ENCODE measurements at places on chromosomes 12 and 14. TPM values are rescaled to one million over a fixed set of nuclear protein-coding genes. Genes with fewer than 3 reads are reported as not detected.

FGD4 gene
- total RNA-seq: 31.6 TPM

RHOF gene
- 33.8 TPM for total RNA-seq

REP15 gene
- 2.3 TPM for total RNA-seq

DNA sequence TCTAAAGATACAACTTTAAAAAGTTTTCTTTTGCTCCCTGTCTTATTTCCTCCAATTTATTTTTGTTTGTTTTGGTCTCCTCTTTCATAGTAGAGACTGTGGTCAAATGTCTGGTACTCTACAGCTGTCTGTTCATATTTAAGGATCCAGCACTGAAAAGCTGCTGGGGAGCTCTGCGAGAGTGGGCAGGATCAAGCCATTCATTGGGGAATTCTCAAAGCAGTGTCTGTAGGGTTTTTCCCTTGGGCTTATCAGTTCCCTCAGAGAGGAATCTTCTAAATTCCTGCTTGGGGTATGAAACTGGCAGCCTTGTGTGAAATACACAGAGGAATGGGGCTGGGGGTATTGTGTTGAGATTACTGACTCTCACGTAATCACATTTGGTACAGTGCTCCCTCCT, 52.3 kb downstream of the FNTB start:
- no peaks in the 10 kb centered on the region for H3K27me3 ChIP-seq
- H3K4me1 ChIP-seq: no peaks in the 10 kb centered on the region
- H3K36me3 ChIP-seq: no peaks in the 10 kb centered on the region
- H3K27ac ChIP-seq: no peak overlapping the region
- DNase-seq: no peak
- H3K4me3 ChIP-seq: no peak overlapping the region

- H3K4me3 ChIP-seq: no peak overlapping the region
- H3K27ac ChIP-seq: no peak overlapping the region
Measured at GRCh38 chr12:114403011-114403689, 2.8 kb downstream of the TBX5 start.

Data from Caco-2 (cell line).